Stimulated activated CD4-positive, alpha-beta T cell treated with anti-CD3 and anti-CD28 coated beads, Interleukin-1b, Interleukin-23, amount 100 ng/mL, for 1 hour (primary cell): ENCODE measurements at places on chromosomes 7 and 10.

DNA sequence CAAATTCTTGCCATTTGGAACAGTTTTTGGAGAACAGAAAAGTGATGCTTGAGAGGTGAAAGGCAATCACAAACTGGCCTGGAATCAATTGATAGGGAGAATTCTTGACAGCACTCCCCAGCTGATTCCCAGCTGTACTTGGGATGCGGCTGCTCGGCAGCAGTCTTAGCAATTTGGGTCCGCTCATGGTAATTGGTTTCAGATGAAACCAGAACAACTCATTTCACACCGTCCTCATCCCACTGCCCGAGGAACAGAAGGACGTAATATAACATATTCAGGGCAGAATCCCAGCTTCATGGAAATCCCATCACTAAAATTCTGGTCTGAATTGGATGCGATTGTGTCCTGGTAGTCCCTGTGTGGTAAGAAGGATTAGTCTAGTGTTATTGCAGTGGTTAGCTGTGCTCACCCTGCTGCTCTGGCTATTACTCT is 223.3 kb upstream of the FERD3L start:
- DNase-seq, result no peak

- no peak for DNase-seq
These were observed 171.0 kb downstream of the SND1 start for GRCh38 chr7:127822822-127823508.

- DNase-seq, result no peak
These were observed 569 bp upstream of the NPTX2 start for GRCh38 chr7:98616381-98617050.

GRCh38 chr10:72076756-72077155 is 11.6 kb downstream of the SPOCK2 start:
- DNase-seq, result no peak

- no peak for DNase-seq
These were observed 212.7 kb downstream of the HDAC9 start for GRCh38 chr7:18708204-18708603.

DNA sequence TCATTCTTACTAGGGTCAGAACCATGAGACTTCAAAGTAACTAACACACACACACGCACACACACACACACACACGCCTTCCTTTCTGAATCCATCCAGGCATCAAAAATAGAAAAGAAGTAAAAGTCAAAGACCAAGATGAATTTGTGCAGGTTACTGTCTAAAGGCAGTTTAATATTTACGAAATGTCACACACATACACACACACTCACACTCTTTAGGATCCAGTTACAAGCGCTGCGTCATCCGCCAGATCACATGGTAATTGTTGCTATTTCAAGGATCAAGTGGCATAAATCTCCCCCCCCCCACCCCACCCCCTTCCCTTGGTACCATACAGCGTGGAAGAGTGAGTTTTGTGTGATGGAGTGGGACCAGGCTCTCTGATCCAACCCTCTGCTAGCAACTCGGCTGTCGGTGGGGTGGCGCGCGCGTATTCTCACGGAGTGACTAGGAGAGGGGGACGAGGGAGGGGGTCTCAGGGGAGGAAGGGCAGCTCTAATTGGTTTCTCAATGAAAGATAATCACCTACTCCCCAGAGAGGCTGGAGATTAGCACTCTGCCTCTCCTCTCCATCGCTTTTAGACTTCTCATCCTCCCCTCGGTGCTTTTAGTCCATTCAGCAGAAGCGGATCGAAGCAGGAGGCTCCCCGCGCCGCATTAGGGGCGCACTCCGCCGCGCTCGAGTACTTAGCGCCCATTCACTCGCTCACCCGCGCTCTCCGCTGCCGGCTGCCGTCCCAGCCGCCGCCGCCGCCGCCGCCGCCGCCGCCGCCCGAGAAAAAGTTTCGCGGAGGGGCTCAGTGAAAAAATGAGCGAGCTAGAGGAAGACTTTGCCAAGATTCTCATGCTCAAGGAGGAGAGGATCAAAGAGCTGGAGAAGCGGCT is 83.5 kb upstream of the PRKG1 start:
- DNase-seq, result no peak

DNA sequence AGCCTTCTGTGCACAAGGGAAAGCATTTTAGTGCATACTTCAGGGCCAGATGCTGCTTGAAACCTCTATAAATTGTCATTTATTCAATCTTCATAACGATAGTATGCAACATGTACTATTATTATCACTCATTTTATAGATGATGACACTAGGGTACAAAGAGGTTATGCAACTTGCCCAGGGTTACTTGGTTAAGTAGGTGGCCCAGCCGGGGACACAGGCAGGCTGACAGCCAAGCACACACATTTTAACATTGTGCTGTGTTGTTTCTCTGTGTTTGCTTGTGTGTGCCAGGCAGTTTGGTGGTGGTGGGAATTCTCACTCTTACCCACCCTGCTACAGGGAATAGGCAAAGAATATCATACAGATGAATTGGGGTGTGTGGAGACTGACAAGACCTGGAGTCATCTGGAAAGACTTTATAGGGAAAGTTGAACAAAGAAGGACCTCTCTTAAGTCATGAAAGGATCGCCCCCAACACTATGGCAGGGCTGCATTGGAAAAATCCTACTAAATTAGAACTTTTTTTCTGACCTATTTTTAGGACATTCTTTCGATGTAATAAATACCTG is 98.9 kb downstream of the MKX start:
- no peak for DNase-seq

DNA sequence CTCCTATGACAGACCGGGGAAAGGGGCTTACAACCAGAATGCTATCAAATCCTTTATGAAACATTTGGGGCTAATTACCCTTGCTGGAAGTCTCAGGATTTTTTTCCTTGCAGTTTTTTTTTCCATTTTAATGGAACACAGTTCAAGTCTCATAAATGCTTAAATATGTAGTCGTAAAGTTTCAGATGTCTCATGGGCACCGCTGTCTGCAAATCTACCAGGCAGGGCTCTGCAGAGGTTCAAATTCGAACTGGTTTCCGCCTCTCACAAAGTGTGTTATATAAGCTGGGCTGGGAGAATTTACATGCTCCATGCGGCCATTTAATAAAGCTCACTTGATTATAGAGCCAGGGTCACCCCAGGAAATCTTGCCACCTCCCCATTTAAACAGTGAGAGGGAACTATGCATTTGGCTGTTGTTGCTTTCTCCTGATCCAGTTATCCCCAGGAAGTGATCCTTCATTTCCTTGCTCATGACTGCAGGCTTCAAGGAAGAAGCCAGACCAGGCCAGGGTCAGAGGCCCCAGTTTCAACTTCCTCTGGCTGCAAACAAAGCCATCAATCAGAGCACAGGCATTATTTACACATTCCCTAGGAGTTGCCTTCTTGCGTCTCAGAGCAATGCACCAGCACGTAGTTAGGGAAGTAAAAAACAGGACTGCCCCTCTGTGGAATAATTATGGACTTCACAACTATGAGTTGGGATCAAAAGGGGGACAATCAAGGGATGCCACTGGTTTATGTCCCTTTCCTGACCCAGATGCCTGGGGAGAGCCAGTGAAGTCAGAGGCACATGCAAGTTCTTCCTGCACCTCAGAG is 358.8 kb downstream of the PRPF18 start:
- DNase-seq, result no peak

- DNase-seq, result no peak
These were observed 28.1 kb upstream of the KIF5B start for GRCh38 chr10:32084185-32084851.

DNA sequence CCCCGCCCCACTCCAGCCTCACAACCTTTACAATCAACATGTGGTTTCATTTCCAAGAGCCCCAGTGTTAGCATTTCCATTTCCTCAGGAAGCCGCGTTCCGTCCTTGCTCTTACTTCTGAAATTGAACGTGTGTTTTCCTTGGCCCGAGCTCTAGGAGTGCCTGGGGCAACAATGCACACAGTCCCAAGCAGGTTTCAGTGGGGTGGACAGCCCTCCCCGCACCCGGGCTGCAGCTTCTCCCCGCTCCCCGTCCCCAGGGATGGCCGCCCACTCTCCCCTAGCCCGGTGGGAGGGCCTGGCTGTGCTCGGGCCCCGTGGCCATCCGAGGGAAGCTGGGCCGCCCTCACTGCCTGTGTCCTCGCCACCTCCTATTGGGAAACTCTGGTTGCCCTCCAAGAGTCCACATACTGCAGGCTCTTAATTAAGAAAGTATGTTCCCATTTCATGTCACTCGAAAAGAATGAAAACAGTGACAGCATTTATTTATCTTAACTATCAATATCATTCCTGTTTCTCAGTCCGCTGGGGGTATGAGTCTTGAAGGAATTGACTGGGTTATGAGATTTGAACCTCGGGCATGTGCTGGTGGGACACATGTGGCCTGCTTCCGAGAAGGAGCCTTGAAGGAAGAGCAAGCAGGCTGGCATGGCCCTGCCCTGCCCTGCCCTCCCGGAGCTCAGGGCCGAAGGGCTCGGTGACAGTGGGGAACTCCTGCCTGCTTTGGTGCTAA is 163.8 kb downstream of the GRK5 start:
- no peak for DNase-seq

DNA sequence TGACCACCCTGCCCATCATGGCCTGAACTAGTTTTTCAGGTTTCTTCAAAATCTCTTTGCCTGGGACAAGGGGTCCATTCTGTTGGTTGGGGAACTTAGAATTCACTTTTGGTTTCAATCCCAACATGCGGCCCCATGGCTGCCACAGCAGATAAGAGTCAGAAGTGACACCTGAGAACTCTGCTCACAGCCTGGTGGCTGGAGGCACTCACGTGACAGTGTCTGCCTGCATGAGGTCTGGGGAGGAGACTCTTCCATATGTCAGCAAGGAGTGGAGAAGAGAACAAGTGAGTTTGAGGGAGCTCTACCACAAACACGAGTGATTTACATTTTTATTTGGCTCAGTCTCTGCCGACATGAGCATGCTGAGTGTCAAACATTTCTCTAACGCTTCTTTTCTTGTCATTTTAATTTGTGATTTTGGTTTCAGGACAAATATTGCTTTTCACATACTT is 370.4 kb downstream of the TNS3 start:
- DNase-seq, result no peak

GRCh38 chr7:17022920-17023319 is 141.1 kb upstream of the AGR3 start:
- no peak for DNase-seq

- no peak for DNase-seq
These were observed 33.4 kb upstream of the ABLIM1 start for GRCh38 chr10:114691442-114691941.

DNA sequence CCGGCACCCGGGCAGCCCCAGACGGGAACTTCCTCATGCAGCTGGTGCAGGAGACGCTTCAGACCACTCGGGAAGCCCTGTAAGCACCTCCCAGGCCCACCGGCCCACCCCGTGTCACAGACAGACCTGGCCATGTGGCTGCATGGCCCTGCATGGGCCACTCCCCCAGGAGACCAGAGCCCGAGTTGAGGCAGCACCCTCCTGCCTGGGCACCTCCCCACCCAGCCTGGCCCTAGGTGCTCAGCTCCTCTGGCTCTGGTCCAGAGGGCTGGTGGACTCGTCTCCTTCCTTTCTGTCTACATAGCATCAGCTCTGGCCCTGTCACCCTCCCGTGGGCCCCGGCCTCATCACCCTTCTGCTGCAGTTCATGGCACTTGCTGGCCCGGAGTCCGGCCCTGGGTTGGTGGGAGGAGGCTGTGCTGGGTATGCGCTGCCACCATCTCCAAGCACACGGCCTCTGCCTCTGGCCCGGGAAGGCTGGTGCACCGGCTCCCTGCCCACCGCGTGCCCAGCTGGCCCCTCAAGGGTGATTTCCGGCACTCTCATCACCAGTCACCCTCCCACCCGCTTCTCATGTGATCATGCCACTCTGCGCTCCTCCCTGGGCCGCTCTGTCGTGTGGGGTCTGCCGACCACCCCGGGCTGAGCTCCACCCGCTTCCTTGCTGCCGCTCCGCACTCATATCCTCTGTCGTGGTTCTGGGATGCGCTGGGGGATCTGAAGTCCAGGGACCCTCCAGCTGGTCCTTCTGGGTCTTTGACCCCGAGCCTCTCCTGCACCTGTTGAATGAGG is 53.1 kb upstream of the DPYSL4 start:
- DNase-seq, result no peak

GRCh38 chr10:110527731-110528171 is 30.0 kb downstream of the DUSP5 start:
- no peak for DNase-seq

- DNase-seq, result no peak
These were observed at the start of gene CAV1 for GRCh38 chr7:116524609-116525297. Gene CAV1 (plus strand): TSS chr7:116525036. CDS start chr7:116525063, 27 bp downstream.

GRCh38 chr10:114320249-114321116 is 81.4 kb downstream of the VWA2 start:
- DNase-seq, result no peak

DNA sequence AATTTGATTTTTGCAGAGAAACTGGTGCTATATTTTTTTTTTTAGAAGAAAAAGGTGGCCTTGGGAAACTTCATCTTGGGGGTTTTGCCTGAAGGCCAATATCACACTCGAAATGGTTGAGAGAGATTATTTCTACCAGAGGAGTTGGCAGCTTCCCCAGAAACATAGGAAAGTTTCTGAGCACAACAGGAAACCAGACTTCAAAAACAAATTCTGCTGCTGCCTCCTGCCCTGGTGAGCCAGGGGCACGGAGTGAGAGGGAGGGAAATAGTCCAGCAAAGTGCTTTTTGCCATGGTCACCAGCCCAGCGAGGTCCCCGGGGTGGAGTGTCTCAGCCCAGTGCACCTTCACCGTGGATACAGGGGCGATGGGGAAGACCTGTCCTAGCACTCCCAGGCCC is 61.1 kb downstream of the FOXI2 start:
- no peak for DNase-seq

DNA sequence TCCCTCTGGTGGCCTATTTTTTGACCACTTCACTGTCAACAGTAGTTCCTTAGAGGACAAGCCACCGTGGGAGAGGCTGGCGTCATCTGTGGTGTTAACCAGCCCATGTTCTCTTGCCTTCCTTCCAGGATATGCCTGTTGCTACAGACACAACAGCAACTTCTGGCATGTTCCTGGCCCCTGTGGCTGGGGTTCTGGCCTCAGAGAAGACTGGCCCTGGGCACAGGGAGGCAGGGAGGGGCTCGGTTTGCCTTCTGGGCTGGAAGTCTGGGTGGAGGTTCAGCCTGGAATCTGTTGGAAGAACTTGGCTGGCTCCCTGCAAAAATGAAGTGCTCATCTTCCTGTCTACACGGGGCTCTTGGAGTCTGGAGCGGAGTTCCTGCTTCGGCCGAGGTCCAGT is 25.7 kb downstream of the GOLGA7B start:
- DNase-seq, result no peak
